Muscle of arm (tissue), 14 donors: ENCODE measurements at places on chromosomes 1 and 21. TPM values are rescaled to one million over a fixed set of nuclear protein-coding genes. Genes with fewer than 3 reads are reported as not detected.

The CDC14A gene
- 5.6 TPM for polyA plus RNA-seq

The DOP1B gene
- 5.8 TPM for polyA plus RNA-seq

The MXRA8 gene
- polyA plus RNA-seq, result 56.0 TPM

The LIX1L gene
- polyA plus RNA-seq, result 31.9 TPM

The C1orf87 gene
- 0.56 TPM for polyA plus RNA-seq

The ZNF683 gene
- not detected for polyA plus RNA-seq

The C21orf58 gene
- polyA plus RNA-seq, result 13.2 TPM

The PLA2G2E gene
- polyA plus RNA-seq, result not detected

The TRIM67 gene
- polyA plus RNA-seq, result 0.05 TPM

The LGR6 gene
- not detected for polyA plus RNA-seq

The MX2 gene
- polyA plus RNA-seq, result 1.1 TPM
